ENCODE measurements at places on chromosomes 5 and 9.

DNA sequence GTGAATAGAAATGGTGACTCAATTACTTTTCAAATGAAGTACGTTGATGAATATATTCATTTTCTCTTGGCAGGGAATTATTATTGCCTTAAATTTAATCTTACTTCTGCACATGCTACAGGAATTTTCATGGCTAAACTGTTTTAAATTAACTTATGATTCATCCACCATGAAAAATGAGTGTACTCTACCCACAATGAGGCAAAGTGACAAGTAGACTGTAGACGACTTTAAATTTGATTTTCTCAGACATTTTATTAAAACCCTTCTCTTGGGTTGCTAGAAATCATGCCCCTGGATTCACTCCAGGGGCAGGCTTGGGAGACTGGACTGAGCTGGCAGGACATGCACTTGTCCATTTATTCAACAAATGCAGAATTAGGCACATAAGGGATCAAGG, 23.5 kb upstream of the ERAP2 start:
- no peak for DNase-seq

- no peak for DNase-seq
Observed at GRCh38 chr5:55918087-55919035, 67.2 kb downstream of the IL31RA start.

DNA sequence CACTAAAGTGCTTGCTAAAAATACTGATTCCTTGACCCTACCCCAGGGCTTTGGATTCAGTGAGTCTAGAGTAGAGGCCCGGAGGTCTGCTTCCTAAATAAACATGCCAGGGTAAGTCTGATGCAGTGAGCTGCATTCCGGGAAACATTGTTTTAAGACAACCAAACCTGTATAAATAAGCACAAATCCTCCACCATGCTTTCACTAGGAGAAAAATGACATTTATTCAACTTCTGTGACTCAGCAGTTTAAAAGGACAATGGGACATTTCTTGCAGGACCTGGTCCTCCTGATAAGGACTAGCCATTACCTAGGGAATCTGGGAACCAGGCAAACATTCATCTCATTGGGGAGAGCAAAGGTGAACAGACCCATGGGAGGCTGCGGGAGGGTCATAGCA, 335.3 kb downstream of the MLLT3 start:
- no peak for DNase-seq

DNA sequence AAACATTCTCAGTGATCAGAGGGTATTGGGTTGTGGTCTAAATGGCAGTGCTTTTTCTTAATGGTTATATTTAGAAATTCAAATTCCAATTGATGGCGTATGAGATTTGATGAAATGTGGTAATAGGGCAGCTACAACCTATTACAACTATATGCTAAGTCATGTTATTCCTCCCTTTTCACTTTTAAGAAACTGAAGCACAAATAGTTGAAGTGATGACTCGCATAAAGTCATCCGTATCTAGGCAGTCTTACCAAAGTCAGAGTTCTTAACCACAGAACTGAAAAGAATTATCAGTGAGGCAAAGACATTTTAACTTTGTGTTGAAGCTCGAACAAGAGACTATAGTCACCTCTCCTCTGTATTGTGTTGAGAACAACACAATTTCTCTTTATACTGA, 28.2 kb downstream of the C9orf152 start:
- DNase-seq = no peak

DNA sequence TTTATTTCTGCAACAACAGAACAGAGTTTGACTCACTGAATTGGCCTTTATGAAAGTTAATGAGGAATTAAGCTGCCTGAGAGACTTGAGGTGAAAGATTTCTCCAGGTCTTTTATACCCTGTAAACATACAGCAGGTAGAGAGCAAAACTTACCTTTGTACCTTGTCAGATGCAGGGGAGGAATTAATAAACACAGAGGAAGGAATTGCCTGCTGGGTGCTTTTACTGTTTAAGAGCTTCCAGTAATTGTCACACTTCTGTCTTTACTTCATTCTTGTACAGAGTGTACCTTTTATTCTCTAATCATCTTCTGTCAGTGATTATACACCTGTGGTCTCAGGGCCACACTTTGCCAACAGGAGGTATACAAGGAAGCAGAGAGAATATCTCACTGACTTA, 94.0 kb upstream of the GRIN3A start:
- no peak for DNase-seq

- no peak for DNase-seq
Observed at GRCh38 chr9:133636902-133637301, 739 bp downstream of the DBH start.

DNA sequence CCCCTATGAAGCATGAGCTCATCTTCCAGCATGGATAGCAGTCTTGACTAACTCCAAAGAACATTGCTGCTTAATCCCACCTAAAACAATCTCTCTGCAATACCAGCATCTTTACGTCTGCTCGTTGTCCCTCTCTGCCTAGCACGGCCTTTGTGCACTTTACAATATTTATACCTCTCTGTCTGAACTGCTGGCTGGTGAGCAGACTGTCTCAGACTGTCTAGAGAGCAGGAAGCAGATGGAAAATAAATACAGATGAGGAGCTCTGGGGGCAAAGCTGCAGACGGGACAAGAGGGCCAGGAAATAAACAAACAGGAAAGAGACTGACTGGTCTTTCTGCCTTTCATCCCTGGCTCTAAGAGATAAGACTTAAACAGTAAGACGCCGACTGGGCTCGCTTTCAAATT, 224.8 kb downstream of the ENC1 start:
- no peak for DNase-seq

DNA sequence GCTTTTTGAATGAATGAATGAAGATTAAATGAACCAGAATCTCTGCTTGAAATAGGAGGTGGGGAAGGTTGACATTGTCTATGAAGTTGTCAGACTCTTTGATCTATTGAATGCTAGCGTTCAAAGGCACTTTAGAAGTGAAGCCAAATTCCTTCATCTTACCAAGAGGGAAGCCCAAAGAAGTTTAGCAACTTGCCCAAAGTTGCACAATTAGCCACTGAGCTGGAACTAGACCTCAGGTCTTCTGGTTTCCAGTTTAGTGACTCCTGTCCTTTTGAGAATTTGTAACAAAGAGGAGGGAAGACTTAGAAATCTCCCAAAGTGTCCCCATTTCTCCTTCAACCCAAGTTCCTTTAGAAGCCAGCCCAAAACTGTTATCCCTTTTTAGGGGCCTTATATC, 20.7 kb upstream of the SLC1A3 start:
- no peak for DNase-seq

GRCh38 chr5:173873306-173873922, 14.7 kb upstream of the CPEB4 start:
- DNase-seq = no peak

DNA sequence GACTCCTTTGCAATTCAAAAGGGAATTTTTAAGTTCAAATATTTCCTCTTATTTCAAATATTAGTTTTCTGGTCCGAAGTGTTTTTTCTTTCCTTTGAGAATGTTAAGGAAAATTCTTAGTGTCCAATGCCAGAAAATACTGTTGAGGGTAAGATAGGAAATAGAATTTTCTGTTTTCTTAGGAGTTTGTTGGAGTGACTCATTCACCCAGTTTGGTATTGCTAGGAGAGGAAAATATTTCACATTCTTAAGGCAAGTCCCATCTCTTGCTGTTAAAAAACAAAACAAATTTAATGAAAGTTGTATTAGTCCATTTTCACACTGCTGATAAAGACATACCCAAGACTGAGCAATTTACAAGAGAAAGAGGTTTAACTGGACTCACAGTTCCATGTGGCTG, 349.2 kb upstream of the ADAMTSL1 start:
- DNase-seq = no peak

DNA sequence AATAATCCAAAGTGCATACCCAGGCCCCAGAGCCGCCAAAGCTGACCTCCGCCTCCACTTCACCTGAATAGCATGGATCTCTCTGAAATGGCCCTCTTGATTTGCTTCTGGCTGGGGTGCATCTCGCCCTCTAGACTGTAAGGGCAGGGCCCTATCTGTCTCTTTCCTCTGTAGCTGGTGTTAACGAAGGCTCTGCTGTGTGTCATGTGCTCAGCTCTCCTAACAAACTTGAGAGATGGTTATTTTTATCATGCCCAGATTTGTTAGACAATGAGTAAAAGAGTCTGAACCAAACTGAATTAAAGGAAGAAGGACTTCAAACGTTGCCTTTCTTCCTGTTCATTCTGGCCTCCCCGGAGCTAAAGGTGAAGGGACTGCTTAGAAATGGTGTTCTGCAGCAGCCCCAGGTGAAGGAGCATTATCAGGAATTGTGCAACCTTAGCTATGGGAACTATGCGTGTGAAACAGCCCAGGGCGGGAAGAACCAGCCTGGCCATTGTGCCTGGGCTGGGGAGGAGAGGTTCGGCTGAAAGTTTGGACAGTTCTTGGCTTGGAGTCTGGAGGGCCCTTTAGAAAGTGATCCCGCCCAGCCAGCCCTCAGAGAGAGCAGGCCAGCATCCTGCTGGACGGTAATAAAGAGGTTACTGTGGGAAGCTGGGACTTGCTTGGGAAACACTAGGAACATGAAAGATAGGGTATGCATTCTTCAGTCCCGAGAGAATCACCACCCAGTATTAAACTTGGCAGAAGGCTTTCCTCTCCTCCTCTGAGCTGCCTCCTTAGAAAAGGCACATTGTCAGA, 73.5 kb downstream of the WWC1 start:
- no peak for DNase-seq

DNA sequence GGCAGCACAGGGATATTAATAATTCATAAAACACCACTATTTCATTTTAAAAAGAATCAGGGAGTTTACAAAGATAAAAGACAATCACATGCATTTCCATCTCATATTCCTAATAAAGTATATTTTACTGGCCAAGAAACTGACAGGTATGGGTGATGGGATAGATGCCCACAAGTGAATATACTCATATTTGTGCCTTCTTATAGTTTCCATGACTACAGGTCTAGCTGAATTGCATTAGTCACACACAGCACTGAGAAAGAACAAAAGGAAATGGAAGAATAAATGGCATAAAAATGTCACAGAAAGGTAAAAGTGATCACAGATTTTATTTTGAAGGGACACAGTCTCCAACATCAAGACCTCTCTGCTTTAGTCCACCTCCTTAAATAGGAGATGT, 193.5 kb downstream of the PLK2 start:
- no peak for DNase-seq

DNA sequence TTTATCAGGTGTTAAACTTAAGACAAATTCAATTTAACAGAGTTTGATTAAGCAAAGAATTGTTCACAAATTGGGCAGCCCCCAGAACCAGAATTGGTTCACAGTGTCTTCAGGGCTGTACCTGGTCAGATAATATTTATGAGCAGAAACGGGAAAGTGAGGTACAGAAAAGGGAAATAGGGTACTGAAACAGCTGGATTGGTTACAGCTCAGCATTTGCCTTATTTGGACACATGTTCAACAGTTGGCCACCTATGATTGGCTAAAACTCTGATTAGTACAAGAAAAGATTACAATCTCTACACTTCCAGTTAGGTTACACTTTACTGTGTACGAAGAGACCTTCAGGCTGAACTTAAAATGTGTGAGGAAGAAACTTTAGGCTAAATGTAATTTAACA, 18.7 kb downstream of the LRRC70 start:
- DNase-seq = no peak

- DNase-seq = no peak
Observed at GRCh38 chr5:149654231-149654630, 72.9 kb downstream of the ARHGEF37 start.

DNA sequence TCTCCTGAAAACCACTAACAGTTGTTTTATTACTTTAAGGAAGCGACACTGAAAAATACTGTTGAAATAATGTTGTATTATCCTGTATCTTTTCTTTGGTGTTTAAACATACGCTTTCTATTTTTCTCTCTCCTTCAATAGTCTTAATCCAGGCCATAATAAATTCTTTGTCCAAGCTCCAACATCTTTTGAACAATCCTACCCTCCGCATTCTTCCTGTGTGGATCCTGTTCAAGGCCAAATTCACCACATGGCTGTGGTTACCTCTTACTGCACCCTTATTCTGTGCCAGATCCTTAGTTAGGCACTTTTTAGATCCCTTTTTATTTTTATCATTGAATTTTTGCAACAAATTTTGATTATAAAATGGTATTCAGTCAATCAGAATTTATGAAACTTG, 1691.5 kb downstream of the MAT2B start:
- DNase-seq = no peak

DNA sequence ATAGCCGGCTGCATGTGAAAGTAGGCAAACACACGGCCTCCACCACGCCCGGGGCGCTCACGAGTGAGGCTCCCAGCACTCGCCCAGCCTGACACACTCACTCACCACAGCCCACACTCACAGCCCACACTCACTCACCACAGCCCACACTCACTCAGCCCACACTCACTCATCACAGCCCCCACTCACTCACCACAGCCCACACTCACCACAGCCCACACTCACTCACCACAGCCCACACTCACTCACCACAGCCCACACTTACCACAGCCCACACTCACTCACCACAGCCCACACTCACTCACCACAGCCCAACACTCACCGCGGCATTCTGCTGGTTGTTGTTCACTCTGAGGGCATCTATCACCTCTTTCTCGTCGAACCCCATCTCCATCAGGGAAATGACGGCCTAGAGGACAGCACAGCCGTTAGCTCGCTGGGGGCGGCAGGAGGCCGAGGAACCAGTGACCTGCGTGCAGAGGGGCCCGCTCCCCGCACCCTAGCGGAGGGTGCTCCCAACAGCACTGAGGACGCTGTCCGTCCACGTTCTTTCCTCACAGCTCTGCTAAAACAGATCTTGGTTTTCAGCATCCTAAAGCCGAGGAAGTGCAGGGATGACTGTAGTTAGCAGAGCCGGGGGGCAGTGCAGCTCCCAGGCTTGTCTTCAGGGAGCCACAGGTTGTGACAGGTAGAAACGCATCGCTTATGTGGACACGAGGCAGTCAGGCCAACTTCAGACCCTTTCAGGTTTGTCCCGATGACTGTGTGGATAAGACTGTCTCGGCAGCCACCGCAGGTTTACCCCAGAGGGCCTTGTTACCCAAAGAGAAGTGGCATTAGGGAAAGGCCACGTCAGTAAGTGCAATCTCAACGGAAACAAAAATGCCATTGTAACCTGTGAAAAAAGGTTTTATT, 21.6 kb downstream of the UBAC1 start:
- no peak for DNase-seq

DNA sequence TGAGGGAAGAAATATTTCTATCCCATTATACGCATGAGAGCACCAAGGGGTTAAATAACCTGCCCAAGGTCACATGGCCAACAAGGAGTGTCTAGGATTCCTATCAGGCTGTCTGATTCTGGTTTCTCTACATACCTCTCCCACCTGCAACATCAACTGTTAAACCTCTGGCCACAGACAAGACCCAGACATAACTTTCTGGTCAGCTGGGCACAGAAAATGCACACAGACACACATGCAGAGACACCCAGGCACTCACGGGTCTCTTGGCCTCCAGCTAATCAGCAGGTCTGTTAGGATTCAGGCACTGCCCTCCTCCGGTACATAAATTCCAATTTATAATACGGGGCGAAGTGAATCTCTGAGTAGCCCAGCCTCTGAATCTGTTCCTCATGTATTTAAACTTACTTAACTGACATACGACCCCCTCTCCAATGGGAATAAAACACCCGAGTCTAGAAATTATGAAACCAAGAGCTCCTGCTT, 1.5 kb downstream of the SEPTIN8 start:
- no peak for DNase-seq

DNA sequence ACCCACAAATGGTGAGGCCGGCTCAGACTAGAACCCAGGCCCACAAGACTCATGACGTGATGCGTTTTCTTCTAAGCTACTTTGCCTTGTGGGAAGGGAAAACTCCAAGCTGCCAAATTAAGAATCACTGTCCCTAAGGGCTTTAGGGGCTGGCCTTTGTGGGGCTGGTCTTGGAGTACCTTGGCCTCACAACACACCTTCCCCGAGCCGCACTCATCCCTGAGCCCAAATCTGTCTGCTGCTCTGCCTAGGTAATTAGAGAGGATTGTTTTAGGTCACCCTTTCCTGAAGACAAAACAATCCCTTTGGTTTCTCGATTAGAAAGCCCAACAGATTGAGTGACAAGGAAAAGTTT, 137.3 kb downstream of the SEMA6A start:
- DNase-seq = no peak

All from esophagus squamous epithelium (tissue), 5 donors.